Activated CD8-positive, alpha-beta memory T cell treated with anti-CD3 and anti-CD28 coated beads, Interleukin-2, amount 50 U/mL, for 4 hours (primary cell): ENCODE measurements at places on chromosomes 5 and 9.

DNA sequence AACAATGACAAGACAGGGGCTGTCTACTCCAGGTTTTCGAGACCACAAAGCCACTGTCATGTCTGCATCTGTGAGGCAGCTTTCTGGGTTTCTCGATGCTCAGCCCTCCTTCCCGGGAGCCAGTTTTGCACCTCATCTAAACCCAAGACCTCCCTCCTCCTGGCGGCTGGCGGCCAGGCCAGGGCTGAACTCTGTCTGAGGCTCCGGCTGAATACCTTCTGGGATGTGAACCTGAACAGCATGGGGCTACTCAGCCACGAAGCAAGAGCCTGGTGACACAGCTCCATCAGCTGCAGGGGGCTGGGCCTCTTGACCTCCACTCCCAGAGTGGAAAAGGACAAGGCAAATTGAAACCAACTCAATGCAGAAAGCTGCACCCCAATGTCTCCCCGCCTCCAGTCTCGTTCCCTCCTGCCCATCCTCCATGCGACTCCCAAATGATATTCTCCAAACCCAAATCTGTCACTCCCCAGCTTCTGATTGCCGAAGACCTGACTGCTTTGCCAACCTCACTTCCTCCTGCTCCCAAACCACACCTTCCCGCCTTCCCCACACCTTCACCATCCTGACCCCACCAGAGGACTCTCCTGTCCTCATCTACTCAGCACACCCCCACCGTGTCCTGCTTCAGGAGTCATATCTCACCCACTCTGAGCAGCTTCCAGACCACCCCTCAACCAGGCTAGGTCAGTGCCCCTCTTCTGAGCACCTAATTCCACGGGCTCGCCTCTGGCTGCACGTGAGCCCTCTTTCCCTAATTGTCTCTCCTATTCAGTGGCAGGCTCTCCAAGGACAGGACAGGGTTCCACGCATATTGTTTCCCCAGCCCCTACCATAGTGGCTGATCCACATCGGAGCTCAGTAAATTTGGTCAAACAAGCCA lies 4.5 kb downstream of the ANKS6 start:
- DNase-seq, result no peak

DNA sequence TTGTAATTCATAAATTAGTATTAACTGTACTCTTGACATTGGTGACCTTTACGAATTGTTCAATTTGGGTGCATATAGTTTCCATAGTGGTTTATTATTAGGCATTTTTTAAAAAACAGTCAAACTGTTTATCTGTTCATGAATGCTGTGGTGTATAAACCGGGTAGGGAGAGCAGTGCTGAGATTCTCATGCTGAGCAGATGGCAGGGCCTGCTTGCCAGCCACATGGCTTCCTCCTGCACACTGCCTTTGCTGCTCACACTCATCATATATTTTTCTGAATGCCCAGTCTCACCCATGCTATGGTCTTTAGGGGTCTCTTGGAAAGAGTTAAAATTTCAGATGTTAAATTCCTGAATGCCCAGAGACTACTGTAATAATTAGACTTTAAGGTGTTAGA lies 40.8 kb downstream of the NNT start:
- no peak for DNase-seq

DNA sequence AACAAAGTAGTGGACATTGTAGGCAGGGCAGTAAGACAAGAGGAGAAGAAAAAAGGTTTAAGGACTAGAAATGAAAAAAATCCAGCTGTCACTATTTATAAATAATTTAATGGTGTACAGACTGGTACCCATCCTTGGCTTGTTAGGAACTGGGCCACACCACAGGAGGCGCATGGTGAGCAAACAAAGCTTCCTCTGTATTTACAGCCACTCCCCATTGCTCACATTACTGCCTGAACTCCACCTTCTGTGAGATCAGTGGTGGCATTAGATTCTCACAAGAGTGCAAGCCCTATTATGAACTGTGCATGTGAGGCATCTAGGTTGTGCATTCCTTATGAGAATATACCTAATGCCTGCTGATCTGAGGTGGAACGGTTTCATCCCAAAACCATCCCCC lies 62.6 kb upstream of the DMAC1 start:
- DNase-seq, result no peak

- DNase-seq, result no peak
Measured at GRCh38 chr5:176870110-176870591, 29.0 kb downstream of the HK3 start.

DNA sequence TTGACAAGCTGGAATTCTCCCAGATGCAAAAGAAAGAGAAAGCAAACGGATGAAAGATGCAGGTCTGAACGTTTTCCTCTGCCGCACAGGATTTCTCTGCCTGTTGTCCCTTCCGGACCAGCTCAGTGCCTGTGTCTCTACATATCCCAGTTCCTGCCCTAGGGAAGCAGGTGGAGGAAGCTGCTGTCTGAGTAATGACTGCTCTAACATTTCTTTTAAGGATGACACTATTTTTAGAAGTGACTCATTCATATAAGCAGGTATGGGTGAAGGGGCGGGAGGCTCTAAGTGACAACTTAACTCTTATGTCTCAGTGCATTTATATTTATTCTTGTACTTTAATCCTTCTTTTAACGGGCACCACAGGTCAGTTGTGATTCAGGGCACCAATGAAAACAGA lies 128.8 kb downstream of the SLC24A2 start:
- DNase-seq, result no peak

DNA sequence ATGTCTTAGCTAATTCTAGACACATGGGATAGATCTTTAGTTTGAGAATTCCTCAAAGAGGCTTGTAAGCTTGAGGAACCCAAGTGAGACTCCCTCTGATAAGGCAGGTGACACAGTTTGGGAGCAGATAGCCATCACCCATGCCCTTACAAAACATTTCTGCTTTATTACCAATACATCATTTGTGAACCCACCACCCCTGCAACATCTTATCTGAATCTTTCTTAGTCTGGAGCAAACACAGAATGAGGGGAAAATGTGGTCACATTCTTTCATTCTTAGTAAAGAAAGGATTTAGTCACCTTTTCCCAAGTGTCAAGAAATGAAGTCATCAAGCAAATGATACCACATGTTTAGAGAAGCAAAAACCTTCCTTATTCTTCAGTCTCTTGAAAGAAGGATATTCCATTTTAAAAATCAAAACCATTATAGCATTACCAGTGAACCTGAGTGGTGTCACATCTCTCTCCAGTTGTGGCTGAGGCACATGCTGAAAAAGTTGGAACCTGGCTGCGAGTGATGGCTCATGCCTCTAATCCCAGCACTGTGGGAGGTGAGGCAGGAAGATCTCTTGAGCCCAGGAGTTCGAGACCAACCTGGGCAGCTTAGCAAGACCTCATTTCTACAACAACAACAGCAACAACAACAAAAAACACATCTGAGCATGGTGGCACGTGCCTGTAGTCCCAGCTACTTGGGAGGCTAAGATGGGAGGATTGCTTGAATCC lies 65.9 kb downstream of the PRKACG start:
- DNase-seq, result no peak

GRCh38 chr9:90665072-90665471 lies 22.4 kb upstream of the DIRAS2 start:
- DNase-seq, result no peak

DNA sequence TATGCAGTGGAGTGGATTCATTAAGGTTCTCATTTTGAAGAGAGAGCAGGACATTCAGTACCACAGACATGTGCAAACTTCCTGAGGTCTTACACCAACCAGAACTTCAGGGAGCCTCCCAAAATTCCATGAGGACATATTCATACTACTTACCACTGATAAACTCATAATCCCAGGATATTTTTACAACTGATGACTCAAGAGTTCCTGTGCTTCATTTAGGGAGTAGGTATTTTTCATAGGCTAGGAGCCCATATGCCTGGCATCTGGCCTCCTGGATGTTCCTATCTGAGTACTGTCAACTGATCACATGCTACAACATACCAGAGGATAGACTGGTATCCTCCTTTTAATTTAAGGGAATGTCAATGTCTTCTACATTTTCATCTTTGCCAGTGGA lies 578.0 kb downstream of the EFNA5 start:
- DNase-seq, result no peak

- no peak for DNase-seq
Measured at GRCh38 chr9:120522558-120522957, 57.4 kb downstream of the CDK5RAP2 start.

- DNase-seq, result no peak
Measured at GRCh38 chr5:113615708-113616107, 102.2 kb downstream of the YTHDC2 start.

DNA sequence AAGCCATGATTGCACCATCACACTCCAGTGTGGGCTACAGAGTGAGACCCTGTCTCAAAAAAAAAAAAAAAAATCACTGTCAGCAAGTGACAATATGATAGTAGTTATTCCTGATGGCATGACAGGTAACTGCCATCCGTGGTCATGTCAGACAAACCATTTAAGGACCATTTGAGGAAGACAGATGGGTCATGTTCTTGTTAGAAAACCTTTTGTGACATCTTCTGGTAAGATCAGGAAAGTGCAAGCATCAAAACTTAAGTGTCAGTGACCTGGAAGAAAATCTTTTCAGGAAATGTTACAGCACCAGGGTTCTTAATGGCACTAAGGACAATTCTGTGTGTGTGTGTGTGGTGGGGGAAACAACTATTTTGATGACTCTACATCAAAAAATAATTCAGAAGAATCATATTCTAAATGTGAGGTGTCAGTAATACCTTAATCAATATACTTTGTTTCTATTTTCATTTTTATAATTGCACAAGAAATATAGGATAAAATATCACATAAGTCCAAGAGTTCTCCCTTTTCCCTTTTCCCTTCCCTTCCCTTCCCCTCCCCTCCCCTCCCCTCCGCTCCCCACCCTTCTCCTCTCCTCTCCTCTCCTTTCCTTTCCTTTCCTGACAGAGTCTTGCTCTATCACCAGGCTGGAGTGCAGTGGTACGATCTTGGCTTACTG lies 17.8 kb downstream of the SLC38A9 start:
- DNase-seq, result no peak

- DNase-seq, result no peak
Measured at GRCh38 chr5:83401775-83402174, 69.8 kb upstream of the VCAN start.

DNA sequence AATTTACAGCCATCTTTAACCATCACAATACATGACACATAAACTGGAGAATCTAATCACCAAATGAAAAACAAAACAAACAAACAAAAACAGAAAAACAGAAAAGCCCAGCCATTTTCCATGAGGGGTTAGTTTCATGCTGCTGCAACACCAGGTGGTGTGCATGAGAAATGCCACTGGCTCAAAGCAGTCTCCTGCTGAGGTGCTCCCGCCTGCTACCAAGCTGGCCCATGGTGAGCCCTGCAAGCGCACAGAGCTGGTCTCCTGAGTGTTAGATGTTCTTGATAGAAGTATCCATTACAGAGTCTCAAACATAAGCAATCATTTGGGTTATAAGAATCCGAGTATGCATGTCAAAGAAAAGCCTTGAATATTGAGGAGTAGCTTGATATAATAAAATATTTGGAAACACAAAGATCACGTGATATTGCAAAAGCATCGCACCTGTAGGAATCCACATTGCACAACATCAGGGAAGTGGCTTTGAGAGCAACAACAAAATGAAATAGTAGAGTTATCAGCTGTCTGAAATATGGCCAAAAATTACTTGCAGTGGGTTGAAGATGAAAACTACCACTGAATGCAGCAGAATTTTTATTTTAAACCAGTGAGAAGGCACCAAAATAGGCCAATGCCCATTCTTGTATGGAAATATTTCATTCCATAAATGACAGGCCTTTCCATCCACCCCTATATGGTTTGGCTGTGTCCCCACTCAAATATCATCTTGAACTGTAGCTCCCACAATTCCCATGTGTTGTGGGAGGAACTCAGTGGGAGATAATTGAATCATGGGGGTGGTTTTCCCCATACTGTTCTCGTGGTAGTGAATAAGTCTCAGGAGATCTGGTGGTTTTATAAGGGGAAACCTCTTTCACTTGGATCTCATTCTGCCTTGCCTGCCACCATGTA lies 194.8 kb downstream of the SYK start:
- no peak for DNase-seq

DNA sequence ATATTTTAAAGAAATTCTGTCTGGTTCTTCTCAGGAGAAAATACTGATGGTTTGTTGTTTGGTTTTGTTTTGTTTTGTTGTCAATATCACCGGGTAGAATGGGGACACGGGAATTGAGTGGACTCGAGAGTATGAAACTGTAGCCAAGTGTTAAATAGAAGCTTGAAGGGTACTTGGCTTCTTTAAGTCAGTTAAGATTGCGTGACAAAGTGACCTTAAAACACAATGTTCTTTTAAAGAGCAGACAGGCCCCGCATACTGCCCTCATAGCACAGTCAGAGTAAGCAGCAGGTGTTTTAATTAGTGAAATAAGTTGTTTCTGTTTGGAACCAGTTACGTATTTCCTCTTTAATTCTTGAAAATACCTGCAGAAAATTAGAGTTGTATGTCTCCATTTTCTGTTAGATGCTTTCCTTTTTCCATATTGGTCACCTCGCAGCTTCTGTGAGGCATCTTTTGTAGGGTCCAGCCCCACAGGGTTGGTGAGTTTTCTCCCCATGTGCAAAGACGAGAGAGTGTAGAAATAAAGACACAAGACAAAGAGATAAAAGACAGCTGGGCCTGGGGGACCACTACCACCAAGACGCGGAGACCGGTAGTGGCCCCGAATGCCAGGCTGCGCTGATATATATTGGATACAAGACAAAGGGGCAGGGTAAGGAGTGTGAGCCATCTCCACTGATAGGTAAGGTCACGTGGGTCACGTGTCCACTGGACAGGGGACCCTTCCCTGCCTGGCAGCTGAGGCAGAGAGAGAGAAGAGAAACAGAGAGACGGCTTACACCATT lies 9.6 kb downstream of the TRIP13 start:
- no peak for DNase-seq

DNA sequence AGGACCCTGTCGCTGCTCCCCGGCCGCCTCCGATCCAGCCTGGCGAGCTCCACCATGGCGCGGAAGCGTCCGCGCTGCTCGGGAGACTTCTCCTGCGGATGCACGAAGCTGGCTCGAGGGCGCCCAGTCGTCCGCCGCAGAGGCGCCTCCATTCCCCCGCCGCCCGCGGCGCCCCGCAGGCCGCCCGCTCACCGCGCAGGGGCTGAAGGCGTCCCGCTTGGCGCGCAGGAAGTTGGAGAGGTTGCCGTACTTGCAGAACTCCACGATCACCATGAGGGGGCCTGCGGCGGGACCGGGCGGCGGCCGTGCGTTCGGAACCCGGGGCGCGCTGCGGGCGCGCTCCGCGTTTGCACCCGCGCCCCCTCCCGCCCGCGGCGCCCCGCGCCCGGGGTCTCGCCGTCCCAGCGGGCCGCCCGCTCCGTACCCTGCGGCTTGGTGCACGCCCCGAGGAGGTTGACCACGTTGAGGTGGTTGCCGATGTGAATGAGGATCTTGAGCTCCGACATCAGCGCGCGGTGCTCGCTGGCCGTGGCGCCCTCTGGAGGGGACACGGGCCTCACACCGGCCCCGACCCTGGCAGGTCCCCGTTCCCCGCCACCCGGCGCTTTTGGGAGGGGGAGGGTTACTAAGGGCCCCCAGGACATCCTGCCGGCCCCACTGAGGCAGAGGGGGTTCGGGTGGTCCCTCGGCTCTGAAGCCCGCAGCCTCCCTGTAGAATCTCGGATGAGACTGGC lies 27.7 kb upstream of the SCGB3A1 start:
- no peak for DNase-seq
